Jurkat, Clone E6-1 (cell line): ENCODE measurements at places on chromosomes 16 and 17.

DNA sequence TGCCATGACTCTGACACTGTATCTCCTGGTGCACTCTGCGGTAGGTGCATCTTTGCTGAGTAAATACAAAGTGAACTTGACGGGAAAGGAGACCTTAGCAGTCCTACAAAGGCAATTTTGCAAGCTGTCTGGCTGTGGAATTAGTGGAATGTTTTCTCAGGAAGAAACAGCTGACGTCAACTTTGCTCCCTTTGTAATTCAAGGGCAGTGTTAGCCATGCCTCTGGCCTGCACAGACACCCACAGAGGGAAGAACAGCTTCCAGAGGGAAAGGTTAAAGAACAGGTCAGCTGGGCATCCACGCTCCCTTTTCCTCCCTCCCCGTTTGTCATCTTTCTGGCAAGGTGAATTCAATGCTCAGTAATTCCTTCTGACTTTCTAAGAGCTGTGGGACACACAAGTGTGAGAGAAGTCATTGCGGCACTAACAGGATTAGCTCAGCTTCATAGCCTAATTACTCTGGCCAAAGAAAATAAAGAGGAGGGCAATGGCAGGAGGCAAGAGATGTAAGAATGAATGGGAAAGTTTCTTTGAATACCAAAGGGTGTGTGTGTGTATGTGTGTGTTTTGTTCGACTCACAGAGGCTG lies 476.9 kb upstream of the GOT2 start:
- no peak for DNase-seq

DNA sequence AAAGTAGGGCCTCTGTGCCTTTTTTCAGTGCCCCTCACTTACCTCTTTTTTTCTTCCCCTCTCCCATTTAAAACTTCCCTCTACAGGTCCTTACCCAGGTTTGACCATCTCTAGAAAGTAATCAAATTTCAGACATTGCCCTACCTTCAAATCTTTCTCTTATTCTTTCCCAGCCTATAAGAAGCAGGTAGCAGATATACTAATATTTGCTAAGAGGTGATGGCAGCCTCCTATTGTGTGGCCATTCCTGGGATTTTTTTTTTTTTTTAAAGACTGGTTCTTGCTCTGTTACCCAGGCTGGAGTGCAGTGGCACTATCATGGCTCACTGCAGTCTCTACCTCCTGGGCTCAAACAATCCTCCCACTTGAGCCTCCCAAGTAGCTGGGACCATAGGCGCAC lies 111.1 kb upstream of the HAS3 start:
- no peak for DNase-seq

GRCh38 chr16:630815-631405 lies at the start of gene WFIKKN1:
WFIKKN1 (plus strand) TSS chr16:630985; CDS start chr16:631254, 269 bp downstream.
- no peak for DNase-seq

DNA sequence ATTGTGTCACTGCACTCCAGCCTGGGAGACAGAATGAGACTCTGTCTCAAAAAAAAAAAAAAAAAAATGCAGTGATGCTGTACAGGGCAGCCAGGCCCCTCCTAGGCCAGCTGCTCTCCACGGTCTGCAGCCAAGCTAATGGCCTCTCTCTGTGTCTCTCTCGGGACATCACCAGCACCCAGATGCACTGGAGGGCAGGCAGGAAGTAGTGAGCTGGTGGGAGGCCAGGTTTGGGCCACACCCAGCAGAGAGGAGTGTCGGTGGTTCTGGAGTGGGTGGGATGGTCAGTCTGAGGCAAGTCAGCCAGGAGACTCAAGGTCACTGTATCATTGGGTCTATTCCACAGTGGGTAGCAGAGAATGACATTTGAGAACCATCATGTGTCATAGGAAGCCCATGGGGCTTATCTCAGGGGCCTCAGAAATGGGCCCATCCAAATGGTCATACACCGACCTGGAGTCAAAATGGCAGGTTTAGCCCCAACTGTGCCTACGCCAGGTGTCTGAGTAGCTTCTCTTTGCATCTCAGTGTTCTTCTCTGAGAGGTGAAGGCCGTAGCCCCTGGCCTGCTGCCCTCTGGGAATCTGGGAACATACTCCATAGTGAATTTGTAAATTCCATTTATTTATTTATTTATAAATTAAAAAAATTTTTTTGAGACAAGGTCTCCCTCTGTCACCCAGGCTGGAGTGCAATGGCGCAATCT lies 22.7 kb downstream of the WNT9B start:
- no peak for DNase-seq

GRCh38 chr16:85057948-85058347 lies 30.4 kb downstream of the KIAA0513 start:
- no peak for DNase-seq

DNA sequence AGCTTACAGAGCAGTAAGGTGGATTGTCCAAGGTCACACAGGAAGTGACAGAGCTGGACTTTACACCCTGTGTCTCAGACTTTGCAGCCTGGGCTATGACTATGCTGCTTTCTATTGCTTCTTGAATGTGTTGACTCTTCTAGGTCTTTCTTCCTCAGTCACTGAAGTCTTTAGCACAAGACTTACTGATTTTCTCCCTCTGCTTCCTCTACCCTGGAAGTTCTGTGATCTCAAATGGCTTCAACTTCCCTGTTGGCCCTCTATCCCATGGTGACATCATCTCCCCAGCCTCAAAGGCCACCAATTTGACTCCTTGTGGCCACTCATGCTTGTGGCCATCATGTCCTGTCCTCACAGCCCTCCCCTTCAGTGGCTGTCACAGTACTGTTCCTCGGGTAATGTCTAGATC lies 181.3 kb downstream of the HS3ST3A1 start:
- no peak for DNase-seq

DNA sequence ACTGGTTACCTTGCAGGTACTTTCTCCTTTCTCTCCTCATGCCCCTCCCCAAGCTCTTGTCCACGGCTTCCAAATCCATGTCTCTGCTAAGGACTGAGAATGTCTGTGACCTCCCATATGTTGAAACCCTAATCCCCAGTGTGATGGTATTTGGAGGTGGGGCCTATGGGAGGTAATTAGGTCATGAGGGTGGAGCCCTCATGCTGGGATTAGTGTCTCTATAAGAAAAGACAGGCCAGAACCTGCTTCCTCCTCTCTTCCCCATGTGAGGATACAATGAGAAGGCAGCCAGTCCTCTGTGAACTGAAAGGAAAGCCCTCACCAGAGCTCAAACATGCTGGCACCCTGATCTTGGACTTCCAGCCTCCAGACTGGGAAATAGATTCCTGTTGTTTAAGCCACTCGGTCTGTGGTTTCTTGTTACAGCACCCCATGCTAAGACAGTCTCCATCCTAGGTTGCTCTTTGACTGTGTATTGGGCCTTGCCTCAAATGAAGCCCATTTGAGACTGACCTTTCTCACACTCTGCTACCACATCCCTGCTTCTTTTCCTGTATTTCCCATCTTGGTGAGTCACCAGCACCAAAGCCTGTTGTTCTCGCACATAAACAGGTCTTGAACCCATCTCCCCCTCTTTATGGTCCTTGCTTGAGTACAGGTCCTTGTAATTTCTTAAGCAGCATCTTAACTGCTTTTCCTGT lies 135.0 kb downstream of the CDK5R1 start:
- no peak for DNase-seq

- DNase-seq: no peak
These were observed 136.0 kb upstream of the NOG start for GRCh38 chr17:56457501-56457900.

DNA sequence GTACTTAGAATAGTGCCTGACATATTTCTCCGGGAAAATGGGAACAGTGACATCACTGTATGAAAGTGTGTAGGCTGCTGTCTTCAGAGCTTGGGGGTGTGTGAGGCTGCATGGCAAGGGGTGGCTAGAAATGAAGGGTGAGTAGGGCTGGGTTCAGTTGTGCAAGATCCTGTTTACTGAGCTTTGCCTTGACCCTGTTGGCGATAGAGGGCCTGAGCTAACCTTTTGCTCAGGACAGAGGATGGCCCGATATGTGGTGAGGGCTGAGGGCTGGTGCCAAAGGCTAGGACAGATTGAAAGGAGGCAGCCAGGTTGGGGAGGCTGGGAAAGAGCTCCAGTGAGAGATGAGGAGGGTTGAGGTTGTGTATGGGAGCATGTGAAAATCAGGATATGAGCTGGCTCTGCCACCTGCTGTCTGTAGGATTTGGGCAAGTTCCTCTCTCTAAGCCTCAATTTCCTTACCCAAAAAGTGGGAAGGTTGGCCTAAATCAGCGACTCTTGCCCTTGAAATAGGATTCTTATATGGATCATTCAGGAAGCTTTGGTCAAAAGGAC lies 6.0 kb upstream of the CCL1 start:
- DNase-seq: no peak

DNA sequence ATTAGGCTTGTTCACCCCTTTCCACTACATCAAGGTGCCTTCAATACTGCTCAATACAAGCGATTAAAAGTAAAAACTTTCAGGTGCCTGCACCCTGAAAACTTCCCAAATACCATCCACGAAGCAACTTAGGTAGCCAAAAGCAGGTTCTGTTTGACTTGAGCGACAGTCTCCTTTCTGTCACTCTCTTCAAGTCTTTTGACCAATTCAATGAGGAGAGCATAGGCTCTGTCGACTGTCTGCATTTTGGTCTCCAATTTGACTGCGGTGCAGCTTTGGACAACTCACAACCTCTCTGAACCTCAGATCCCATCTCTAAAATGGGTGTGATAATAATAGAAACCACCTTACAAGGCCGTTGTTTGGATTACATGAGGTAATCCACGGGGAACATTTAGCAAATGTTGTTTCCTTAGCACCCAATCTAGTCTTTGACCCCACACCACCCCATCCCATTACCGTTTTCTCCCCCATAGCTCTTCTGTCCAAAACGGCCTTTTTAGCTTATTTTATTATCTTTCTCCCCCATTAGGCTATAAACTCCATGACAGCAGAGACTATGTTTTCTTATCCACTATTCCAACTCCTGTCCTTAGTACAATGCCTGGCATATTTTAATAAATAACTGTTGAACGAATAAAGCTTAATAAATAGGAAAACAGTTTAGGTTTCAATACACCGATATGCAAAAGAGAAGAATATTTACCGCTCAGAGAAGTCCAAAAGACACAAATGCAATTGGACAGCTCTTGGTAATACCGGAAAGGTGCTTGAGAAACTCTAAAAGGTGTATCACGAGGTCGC lies 999 bp downstream of the MARF1 start:
- DNase-seq: no peak

- no peak for DNase-seq
These were observed 555 bp downstream of the HDAC5 start for GRCh38 chr17:44122816-44123355.

GRCh38 chr17:82439194-82439828 lies 11.2 kb downstream of the CYBC1 start:
- DNase-seq: no peak

DNA sequence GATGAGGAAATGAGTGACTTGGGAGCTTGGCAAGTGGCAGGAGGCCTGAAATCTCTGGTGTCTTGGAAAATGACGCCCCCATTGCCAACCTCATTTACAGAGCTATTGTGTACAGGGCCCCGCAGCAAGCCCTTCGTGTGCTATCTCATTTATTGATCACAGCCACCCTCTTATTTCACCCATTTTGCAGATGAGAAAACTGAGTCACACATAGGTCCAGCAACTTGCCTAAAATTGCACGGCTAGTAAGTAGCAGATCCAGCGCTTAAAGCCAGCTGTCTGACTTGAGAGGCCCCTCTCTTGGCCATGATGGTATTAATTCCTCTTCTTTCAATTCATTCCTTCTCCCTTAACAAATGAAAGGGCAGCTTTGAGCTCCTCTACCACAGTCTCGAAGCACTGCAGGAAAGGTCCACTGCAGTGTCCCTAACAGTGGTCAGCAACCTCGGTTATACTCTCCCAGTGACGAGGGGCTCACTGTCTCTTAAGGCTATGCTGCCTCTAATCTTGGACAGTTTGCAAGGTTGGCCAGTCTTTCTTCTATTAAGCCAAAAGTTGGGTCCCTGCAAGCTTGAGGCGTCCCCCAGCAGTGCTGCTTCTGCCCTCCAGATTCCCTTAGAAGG lies 162.2 kb downstream of the COPRS start:
- no peak for DNase-seq

- DNase-seq: no peak
These were observed 20.0 kb downstream of the C1QTNF1 start for GRCh38 chr17:79043931-79044320.

- no peak for DNase-seq
These were observed 1049.4 kb upstream of the EEF2KMT start for GRCh38 chr16:6146874-6147425.

DNA sequence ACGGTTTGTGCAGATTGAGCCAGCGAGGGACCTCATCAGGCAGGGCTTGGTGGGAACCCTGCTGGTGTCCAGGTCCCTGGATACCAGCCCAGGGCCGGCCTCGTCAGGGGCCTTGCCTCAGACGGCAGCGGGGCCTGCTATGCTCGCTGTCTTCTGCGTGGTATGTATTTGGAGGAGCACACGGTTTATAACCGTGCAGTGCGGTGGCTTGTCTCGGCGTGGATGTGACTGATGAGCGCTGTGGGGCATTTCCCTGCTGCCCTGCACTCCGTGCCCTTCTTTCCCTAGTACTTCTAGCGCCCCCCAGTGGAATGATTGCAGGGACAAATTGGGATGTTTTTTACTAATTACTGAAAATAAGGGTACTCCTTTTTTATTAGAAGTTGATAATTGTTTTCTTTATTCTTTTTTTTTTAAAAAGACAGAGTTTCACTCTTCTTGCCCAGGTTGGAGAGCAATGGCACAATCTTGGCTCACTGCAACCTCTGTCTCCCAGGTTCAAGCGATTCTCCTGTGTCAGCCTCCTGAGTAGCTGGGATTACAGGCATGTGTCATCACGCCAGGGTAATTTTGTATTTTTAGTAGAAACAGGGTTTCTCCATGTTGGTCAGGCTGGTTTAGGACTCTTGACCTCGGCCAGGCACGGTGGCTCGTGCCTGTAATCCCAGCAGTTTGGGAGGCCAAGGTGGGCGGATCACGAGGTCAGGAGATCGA lies 15.3 kb downstream of the TBCD start:
- DNase-seq: no peak

GRCh38 chr16:2026461-2027023 lies at the start of gene NHERF2:
NHERF2 (plus strand) TSS chr16:2026902; CDS start chr16:2027006, 104 bp downstream.
- DNase-seq: no peak

DNA sequence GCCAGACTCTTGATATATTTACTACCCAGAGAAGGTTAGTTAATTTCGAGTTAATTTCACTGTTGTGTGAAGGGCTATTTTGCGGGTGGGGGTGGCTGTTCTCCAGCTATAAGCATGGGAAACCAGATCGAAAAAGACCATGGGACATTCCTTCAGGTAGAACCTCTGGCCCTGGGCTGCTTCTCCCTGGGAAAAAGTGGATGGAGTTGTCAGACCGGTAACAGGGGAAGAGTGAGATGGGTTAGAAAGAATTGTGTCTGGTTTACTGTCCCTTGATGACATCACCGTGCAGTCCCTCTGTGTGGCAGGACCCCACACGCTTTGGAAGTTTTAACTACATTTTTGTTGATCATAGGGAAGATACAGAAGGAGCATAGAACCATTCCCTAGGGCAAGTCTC lies 296.3 kb downstream of the RBFOX1 start:
- no peak for DNase-seq

DNA sequence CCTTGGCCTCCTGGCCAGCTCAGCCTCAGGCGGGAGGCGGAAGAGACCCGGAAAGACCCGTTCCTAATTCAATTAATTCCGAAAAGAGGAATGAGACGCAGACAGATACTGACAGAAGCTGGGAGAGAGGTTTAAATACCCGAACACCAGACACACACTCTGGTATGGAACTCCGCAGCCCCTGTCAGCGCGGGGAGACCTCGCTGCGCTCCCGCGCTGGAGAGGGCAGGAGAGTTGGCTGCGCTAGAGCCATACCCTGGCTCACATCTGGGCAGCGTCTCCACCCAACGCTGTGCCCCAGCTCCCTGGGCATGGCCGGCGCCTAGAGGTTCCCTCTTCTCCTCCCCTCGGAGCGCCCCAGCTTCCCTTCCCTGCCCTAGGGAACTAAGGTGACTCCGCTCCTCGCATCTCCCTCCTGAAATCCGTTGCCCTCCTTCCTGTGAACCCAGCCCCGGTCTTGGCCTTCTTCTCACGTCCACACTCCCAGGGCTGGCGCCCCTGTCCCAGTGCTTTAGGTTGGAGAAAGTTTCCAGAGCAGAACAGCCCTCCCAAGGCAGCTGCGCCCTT lies 8.0 kb downstream of the NEUROD2 start:
- DNase-seq: no peak
